Activated T-cell treated with anti-CD3 and anti-CD28 coated beads for 1 hour (primary cell): ENCODE measurements at places on chromosomes 1 and 21.

- no peak for DNase-seq
Measured at GRCh38 chr1:9019896-9020295, 6.3 kb downstream of the SLC2A7 start.

DNA sequence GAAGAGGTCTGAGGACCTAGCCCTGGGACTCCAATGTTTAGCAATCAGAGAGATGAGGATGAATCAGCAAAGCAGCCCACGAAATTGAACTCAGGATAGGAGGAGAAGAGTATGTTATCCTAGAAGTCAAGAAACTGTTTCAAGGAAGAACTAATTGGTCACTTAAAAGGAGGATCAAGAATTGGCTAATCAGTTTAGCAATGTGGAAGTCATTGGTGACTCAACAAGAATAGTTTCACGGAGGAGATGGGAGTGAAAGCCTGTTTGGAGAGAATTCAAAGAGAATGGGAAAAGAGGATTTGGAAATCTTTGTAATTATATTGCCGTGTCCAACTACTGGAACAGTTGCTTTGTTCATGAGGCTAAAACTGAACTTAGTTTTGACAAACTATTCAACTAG, 7.4 kb downstream of the HMCN1 start:
- no peak for DNase-seq

GRCh38 chr1:64933296-64934070, 32.9 kb downstream of the JAK1 start:
- DNase-seq, result no peak

DNA sequence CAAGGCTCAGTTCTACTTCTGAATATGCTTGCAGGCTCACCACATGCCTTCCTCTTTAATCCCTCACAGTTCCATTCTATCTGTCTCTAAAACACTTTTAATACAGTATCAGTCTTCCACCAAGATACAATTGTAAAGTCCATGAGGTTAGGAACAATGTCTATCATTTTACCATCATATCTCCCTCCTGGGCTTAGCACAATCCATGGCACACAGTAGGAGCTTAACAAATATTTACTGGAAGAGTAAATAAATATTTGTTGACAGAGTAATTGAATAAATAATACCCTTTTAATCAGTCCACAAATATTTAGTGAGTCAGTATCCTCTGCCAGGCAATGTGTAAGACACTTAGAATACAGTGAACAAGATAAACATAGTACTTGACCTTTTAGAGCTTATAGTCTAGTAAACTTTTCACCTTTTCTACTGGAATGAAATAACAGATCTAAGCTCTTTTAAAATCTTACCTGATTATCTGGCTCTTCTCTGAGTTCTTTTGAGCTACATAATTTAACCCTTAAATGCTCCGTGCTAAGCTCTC, 12.7 kb upstream of the GADD45A start:
- DNase-seq, result no peak

GRCh38 chr1:115991909-115992308, 15.6 kb downstream of the SLC22A15 start:
- no peak for DNase-seq

DNA sequence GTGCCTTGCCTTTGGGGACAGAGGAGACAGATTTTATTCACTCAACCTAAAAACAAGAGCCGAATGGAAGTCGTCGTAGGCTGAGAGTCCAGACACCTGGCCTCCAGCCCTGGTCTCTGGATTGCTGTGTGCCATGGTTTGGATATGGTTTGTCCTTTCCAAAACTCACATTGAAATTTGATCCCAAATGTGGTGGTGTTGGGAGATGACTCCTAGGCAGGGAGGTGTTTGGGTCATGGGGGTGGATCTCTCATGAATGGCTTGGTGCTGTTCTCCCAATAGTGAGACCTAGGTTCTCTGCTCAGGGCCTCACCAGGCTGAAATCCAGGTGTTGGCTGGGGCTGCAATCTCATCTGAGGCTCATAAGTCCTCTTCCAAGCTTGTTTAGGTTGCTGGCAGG, 75.5 kb downstream of the FOXD2 start:
- DNase-seq, result no peak

DNA sequence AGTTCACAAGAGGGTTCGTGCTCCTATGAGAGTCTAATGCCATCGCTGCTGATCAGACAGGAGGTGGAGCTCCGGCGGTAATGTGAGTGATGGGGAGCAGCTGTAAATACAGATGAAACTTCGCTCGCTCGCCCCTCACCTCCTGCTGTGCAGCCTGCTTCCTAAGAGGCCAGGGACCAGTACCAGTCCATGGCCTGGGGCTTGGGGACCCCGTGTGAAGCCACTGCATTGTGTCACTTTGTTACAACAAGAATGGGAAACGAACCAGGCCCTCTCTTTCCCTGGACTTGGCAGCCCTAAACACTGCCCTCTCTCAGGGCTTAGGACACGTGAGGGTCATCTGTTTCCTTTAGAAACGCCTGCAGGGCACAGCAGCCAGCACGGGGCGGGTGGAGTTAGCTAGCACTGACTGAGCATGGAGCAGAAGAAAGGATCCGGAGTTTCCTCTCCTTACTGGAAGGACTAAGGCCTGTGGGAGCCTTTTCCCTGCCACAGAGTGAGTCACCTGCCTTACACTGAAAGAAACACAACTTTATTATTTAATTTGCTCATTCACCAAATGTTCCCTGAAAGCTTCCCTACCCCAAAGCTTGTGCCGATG, 185.2 kb upstream of the TMEM51 start:
- no peak for DNase-seq

GRCh38 chr1:151860504-151861187, 7.1 kb upstream of the THEM5 start:
- no peak for DNase-seq

- no peak for DNase-seq
Measured at GRCh38 chr1:12397462-12398450, 167.9 kb downstream of the VPS13D start.

DNA sequence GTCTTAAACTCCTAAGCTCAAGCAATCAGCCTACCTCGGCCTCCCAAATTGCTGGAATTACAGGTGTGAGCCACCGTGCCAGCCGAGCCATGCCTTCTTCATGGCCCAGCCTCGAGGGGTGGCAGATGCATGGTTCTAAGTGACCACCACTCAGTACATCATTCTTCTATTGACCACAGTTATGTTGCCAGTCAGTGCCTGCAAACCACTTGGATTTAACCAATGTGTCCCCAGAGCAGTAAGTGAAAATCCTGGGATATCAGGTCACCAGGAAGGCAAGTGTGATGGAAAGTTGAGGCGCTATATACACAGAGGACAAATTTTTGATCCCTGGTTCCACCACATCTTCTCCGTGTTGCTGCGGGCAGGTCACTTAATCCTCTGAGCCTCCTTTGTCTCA, 37.0 kb upstream of the RD3 start:
- DNase-seq, result no peak

- no peak for DNase-seq
Measured at GRCh38 chr1:52355847-52356505, 10.0 kb downstream of the CC2D1B start.

GRCh38 chr1:66351913-66352312, 182.0 kb upstream of the SGIP1 start:
- no peak for DNase-seq

GRCh38 chr1:230768903-230769570, 21.8 kb downstream of the CAPN9 start:
- DNase-seq, result no peak

- peak; percentile 16 for DNase-seq
Measured at GRCh38 chr1:24486331-24487065, 16.1 kb upstream of the RCAN3 start.

DNA sequence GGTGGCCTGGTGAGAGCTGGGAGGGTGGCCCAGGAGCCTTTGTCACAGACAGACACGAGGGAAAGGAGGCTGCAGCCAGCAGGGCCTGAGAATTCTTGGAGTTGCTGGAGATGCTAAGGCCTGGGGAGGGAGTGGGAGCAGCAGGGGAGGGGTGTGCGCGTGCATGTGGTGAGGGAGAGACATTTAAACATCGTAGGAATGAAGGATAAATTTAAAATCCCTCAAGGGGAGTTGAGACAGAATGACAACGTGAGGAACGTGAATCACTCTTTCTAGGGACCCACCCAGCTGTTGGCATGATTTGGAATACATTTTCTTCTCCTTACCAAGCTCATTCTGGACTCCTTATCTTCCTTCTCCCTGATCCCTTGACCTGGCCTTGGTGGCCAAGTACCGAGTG, 73.3 kb upstream of the CACNA1E start:
- no peak for DNase-seq

- no peak for DNase-seq
Measured at GRCh38 chr1:99538618-99538956, 107.3 kb upstream of the PALMD start.

DNA sequence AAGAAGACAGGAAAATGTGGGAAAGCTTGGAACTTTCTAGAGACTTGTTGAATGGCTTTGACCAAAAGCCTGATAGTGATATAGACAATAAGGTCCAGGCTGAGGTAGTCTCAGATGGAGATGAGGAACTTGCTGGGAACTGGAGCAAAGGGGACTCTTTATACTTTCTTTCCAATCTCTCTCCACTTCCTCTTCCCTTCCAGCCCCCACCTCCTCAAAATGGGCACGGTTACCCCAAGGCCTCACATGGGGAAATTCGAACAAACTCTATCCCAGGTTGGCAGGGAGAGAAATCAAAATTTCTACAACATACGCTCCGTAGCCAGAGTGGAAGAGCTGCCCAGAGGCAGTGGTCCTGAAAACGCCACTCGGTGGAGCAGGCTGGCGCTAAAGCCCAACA, 15.2 kb downstream of the PPT1 start:
- DNase-seq, result no peak

GRCh38 chr1:207240325-207241101, 81.0 kb upstream of the CD55 start:
- DNase-seq, result no peak

GRCh38 chr1:231355171-231355570, 17.1 kb downstream of the SPRTN start:
- DNase-seq, result no peak

- no peak for DNase-seq
Measured at GRCh38 chr1:203268901-203269653, 36.2 kb upstream of the BTG2 start.

DNA sequence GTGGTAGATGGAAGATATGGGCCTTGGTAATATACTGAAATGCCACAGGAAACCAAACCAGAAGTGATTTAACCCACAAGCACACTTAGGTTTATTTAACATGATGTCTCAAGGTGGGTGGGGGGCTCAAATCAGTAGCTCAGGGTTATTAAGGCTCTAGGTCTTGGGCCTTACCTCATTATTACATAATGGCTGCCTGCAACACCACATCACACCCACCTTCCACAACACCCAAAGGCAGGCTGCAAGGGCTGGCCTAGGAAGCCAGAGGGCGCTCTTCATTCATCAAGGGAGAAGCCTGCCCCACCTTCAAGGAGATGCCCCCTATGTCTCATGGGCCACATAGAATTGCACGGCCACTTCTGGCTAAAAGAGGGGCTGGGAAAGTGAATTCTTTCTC, 6.0 kb downstream of the TFF1 start:
- DNase-seq, result no peak

DNA sequence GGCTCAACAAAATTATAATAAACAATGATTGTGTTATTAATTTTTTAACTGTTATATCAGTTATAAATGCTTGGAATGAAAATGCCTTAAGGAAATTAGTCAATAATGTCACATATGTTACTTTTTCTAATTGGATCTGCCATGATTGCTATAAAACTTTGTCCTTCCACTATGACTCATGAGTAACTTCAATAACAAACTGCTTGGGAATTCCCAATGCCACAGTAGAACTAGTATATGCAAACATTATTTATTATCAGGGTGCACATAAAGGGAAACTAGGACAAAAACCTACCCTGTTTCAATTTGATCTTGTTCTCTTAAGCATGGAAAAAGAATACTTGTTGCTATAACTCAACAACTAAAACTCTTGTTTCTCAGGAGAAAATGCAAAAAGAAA, 59.1 kb upstream of the PDC start:
- DNase-seq, result no peak
